ENCODE measurements at places on chromosomes 11 and 22.

GRCh38 chr11:93700830-93701229, 39.3 kb downstream of the CEP295 start:
- DNase-seq: no peak

DNA sequence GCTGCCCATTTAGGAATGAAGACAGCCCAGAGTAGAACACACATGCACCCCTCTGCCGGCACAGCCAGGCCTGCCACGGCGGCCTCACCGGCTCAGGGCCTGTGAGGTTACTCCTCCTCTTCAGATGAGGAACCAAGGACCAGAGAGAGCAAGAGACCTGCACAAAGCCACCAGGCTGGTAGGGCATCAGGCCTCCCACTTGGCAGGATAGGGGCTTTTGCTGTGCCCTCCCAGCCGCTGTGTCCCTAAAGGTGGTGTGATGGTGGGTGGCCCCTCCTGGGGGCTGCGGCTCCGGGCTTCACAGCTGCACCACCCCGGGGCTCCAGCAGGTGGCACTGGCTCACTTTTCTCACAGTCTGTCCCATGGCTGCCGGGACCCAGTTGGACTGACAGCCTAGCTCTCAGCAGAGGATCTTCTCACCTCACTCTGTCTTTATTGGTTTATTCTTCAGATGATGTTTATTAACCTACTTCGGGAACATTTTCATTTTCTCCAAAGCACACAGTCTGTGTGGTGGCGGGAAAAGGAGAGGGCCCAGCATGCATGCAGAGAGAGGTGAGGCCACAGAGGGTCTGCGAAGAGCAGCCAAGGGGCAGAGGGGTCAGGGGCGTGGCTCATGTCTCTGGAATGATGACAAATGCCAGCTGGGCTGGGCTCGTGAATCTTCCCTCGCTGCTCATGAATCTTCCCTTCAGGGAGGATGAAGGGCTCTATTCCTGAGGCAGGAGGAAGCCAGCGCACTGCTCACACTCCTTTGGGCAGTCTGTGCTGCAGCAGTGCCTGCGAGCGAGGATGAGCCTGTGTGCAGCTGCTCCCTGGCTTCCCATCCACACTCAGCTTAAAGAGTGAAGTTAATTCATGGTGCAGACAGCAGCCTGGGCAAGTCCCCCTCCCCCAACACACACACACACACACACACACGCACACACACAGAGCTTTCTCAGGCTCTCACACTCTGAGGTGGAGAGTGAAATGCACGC, 101.1 kb upstream of the PITPNB start:
- no peak for DNase-seq

GRCh38 chr11:28677721-28678120, 569.5 kb downstream of the METTL15 start:
- DNase-seq: no peak

GRCh38 chr11:1748636-1749394, 1.6 kb downstream of the IFITM10 start:
- no peak for DNase-seq

- DNase-seq: no peak
These were observed 1.3 kb downstream of the SCARF2 start for GRCh38 chr22:20436307-20436767.

- no peak for DNase-seq
These were observed 2.4 kb downstream of the RNF121 start for GRCh38 chr11:71931245-71931602.

GRCh38 chr11:47185305-47186075, 744 bp downstream of the PACSIN3 start:
- no peak for DNase-seq

DNA sequence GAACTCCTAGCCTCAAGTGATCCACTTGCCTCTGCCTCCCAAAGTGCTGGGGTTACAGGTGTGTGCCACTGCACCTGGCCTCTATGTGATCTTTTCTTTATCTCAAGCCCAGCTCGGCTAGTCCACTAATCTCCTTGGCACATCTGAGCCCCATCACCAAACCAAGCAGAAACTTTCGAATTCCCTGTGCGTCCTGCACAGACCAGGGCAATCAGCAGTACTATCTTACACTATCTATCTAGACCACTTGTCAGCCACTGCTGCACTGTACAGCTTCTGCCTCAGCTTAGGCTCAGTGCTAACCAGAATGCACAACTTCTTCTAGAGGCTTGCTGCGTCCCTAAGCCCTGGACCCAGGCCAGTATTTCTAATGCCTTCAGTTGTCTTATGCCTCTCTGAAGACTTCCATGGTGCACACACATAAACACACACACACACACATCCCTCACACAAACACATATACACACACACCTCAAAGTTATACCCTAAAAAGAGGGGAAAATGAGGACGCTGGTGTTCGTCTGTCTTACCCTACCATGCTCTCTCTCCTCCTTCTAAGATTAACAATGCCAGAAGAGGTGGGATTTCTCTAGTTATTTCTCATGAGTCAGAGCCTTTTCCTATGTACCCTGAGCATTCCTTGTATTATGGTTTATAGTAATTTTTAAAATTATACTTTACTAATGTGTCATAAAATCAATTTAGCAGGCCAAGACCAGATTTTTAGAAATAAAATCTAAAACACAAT, 59.3 kb upstream of the FAM181B start:
- no peak for DNase-seq

DNA sequence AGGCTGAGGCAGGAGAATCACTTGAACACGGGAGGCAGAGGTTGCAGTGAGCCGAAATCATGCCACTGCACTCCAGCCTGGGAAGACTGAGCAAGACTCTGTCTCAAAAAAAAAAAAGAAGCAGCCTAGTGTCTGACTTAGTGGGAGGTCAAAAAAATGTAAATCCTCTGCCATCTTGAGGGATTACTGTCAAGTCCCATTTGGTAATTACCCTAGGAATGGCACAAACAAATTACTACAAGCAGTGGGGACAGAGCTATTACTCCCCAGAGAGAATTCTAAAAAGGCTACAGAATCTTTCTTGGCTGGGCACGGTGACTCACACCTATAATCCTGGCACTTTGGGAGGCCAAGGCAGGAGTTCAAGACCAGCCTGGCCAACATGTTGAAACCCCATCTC, 3.8 kb downstream of the SERPING1 start:
- DNase-seq: no peak

DNA sequence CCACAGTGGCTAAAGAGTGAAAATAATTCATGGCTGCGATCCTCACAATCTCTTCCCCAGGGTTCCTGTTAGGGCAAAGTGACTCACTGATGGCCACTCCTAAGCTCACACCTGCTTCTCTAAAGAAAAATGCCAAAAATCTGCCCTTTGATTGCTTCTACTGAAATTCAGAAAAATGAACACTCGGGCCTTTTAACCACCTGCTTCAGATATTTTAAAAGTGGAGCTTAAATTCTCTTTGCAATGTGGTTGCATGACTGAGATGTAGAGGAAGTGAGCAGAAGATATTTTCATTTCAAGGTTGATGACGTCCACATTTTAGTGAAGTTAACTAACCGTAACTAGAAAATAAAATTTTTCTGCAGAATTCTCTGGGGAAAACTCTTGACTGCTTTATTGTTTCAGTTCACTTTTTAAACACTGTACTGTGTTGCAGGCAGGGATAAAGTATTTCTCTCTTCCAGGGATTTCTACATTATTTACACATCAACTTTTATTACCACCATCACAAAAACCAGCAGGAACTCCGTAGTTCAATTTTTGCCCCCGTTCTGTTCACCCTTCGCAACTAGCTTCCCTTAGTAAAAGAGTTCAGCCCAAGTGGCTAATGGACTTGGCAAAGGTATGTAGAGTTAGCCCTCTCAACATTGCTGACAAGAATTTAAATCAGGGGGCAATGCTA, 8.5 kb downstream of the RAB30 start:
- no peak for DNase-seq

DNA sequence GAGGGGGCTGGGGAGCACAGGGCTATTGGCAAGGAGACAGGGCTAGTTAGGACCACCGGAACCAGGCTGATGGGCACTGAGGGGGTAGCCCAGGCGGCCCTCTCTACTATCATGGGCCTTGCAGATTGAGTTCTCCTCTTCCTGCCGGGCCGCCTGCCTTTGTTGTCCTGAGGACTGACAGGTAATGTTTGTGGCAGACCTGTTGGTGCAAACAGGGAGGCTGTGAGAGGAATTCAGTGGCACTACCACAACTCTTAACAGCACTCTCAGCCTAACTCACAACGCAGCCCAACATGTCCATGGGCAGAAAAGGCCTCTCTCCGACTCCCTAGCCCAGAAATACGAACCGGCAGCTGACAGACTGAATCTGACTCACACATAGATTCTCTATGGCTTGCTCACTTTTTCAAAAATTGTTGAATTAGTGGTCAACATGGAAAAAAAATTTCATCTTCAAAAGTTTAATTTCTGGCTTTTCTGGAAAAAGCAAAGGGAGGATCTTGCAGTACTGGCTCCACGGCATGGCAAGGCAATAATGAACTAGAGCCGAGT, 11.4 kb downstream of the KCNJ5 start:
- DNase-seq: no peak

DNA sequence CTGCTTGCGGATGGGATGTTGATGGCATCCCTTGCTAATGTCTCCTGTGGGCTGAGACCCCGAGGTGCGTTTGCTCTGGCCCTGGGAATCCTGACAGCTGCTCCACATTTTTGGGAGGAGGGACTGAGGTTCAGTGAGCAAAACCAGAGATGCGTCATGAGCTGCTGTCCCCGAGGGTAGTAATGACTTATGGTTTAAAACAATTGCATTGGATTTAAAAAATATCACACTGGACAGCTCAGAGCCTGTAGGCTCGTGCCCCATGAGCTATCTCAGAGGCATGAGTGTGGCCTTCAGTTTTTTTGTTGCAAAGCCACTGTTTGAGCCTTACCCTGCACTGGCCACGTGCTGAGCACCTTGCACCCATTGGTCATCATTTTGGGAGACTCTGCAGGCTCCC, 20.9 kb upstream of the PARVG start:
- DNase-seq: no peak

DNA sequence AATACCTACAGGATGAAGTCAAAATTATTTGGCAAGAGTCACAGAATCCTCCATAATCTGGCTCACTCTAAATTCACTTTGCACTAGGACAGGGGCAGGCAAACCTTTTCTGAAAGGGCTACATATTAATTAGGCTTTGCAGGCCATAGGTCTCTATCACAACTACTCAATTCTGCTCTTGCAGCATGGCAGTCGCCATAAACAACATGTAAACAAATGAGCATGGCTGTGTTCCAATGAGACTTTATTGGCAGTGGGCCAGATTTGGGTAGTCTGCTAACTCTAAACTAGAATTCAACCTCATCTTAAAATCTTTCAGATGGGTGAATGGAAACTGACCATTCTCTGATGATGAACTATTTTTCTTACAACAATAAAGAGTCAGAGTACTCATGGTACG, 5.8 kb downstream of the THRSP start:
- DNase-seq: no peak

- no peak for DNase-seq
These were observed 6.3 kb downstream of the PC start for GRCh38 chr11:66951927-66952337.

DNA sequence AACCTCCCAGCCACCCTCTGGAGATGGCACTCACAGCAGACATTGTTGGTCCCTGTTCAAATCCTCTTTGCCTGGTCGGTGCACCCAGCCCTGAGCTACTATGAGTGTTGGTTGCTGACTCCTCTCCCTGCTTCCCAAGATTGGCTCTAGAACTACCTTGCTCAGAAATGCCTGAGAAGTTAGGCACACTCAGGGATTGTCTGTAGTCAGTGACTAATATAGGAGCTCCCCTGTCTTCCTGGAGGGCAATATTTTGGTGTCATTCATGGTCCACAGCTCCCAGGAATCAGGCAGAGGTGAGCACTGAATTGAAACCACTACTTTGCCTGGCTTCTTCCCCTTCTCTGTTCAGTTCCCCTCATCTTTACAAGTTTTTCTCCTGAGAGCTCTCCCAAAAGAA, 325.9 kb downstream of the MIAT start:
- DNase-seq: no peak

- DNase-seq: no peak
These were observed 582.6 kb downstream of the TBC1D22A start for GRCh38 chr22:47345025-47345424.

- no peak for DNase-seq
These were observed 1.2 kb upstream of the ZFP91 start for GRCh38 chr11:58577555-58578135.

DNA sequence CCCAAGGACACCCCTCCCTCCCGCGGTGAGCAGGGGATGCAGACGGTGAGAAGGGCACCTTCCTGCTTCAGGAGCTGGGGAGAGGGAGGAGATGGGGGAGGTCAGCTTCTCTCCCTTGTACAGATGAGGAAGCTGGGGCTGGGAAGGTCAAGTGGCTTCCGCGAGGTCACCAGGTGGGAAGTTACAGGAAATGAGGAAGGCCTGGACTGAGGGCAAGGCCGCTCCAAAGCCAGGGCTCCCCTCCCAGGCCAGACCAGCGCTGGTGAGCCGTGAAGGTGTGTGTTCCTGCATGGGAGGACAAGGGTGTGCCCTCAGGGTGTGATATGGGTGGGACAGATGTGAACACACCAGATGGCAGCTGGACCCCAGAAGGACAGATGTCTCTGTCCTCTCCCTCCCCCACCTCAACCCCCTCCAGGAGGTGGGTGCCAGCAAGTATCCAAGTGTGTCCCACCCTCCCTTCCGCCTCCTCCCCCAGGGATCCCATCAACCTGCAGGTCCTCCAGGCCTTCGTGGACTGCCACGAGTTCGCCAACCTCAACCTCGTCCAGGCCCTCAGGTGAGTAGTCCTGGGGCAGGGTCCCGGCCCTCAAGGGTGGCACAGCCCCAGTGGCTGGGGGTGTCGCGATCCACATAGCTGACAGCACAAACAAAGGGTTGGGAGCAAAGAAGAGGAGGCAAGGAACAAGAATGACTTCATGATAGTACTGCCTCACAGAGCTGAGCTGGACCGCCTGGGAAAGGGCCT, 16.6 kb downstream of the CYTH4 start:
- no peak for DNase-seq

- DNase-seq: no peak
These were observed 183.7 kb downstream of the GUCY1A2 start for GRCh38 chr11:106834567-106834966.

- DNase-seq: no peak
These were observed 23.5 kb downstream of the PPFIBP2 start for GRCh38 chr11:7537265-7537664.

DNA sequence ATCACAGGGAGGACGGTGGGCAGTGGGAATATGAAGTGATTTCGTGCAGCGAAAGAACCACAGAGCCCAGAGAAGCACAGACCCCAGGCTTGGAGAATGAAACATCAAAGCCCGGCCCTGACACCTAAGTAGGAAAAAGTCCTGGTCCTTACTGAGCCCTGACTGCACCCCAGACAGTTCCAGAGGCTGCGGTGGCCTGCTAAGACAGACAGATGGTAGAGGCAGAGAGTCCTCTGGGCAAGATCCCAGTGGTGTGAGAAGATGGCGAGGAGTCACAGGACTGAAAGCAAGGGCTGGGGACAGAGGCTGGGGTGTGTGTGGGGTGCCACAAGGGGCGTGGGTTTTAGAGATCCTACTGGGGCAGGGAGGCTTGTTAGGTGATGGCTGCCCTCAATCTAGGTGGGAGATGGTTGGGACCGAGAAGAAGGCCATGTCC, 3.7 kb downstream of the CBX6 start:
- no peak for DNase-seq
